ENCODE measurements at places on chromosomes 3 and 15.
A peak's percentile ranks its signal among the peaks of the same experiment; 100 is the strongest.

DNA sequence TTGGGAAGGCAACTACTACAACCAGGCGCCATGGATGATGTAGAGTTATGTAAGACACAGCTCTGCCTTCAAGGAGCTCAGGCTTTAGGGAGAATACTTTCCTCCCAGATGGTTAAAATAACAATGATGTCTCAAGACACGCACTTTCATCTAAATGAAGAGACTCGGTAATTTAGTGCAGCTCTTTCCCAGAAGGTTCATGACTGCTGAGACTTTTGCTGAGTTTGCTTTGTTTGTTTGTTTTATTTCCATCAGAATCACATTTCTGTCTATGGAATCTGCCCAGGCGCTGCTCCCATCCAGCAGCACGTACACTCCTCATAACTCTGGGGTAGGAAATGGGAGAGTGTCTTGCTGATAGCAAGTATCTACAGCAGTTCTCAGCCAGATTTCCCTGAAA, 33.9 kb upstream of the MEX3B start:
- DNase-seq = no peak

- no peak for DNase-seq
These were observed 602 bp upstream of the SLTM start for GRCh38 chr15:58934114-58934447.

- DNase-seq = no peak
These were observed 188.1 kb downstream of the FNDC3B start for GRCh38 chr3:172227340-172228035.

GRCh38 chr3:16437640-16438039, 75.9 kb downstream of the RFTN1 start:
- no peak for DNase-seq

DNA sequence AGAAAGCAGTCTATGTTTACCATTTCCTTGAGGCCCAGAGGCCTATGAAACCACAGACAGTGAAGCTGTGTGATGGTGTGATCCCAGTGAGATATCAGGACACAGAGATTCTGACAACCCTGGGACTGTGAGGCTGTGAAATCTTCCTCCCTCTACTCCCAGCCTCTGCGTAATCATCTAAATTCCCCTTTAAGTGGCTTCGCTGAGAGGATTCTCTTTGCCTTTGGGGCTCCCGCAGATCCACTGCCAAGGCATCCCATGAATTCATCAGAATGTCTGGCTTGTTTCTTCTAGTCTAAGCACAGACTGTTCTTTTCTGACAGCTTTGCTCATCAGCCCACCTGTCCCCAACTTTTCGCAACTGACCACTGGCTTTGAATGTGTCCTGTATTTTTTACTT, 901.2 kb upstream of the NR2F2 start:
- no peak for DNase-seq

DNA sequence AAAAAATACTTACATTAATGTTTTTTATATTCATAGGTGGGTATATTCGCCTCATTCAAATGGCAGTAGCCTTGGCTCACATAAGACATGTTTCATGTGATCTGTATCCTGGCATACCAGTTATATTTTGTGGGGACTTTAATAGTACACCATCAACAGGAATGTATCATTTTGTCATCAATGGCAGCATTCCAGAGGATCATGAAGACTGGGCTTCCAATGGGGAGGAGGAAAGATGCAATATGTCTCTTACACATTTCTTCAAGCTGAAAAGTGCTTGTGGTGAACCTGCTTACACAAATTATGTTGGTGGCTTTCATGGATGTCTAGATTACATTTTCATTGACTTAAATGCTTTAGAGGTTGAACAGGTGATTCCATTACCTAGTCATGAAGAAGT, 3.5 kb downstream of the PDE12 start:
- no peak for DNase-seq

GRCh38 chr15:31215490-31216214, 111.0 kb upstream of the KLF13 start:
- DNase-seq = peak; percentile 80

GRCh38 chr3:184525337-184526087, 36.1 kb upstream of the EPHB3 start:
- DNase-seq = no peak

DNA sequence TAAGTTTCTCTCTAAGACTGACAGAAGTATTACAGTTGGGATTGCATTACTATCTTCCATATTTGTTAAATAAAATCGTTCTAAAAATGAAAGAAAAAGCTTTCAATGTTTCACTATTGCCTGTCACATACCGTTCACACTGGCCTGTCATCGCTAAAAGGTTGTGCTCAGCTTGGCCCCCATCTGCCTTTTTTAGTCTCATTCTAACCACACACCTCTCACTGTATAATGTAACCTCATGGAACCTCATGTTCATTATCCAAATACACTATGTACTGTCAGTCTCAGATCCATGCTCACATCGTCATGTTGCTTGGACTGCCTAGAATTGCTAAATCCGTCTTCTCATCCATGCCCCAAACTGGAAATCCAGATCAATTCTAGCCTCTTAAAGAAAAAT, 637.8 kb upstream of the ROBO1 start:
- DNase-seq = no peak

DNA sequence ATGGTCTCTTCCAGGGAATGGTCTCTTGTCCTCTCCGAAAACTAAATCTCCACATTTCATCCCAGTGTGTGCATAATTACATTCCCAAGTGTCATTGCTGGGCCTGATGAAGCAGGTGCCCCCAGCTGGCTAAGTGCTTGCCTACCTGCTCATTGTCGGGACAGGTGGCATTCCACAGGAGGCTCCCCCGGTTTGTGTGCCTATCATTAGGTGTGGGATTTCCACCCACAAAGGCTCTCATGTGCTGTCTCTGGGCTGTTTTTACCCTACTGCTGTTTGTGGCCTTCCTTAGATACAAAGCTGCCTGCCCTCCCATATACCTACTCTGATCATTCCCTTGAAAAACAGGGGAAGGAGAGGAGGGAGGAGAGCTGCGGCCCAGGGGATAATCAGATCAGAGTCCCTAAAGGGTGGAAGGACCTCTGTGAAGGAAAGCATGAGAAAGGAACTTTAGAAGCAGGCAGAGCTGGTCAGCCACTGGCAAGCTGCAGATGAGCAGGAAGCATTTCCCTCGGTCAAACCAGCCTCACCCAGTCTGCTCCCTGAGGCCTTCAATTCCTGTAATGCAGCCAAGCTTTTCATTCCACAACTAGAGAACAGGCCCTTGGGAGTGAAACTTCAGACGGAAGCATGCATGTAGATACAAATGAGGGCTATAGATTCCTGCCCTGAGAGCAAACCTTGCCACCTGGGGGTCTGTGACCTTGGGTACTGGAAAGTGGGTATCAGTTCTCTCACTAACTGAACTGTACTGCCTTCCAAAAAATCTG, 60.7 kb upstream of the HEG1 start:
- DNase-seq = no peak

DNA sequence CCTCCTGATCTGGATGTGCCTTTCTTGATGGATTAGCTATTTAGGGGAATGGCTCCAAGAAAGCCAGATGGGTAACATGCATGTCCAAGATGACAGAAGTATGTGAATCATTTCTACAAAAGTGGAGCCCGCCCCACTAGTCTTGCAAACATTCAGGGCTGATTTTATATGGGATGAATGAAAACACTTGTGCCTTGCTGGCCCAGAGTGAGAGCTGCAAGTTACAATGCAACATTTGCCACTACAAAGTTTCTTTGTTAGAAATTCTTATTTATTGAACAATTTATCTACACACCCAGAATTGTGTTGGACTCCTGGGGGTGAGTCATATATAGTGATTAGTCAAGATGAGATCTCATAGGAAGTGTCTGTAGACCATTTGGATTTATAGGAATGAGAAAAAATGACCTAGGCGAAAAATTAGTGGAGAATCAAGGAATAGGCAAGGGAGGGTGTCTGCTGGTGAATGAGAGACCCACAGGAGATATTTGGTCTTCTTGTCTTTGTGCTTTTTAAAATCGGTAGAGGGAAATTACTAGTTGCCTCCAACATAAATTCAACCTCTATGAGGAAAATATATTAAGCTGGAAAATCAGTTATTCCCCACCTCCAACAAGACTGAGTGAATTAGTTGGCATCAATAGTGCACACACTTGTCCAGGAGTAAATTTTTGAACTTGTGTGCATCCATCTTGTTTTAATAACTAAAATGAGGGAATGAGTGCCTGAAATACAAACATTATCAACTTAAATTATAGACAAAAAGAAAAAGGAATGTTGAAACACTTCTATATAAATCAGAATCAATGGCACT, 53.5 kb upstream of the DCBLD2 start:
- no peak for DNase-seq

DNA sequence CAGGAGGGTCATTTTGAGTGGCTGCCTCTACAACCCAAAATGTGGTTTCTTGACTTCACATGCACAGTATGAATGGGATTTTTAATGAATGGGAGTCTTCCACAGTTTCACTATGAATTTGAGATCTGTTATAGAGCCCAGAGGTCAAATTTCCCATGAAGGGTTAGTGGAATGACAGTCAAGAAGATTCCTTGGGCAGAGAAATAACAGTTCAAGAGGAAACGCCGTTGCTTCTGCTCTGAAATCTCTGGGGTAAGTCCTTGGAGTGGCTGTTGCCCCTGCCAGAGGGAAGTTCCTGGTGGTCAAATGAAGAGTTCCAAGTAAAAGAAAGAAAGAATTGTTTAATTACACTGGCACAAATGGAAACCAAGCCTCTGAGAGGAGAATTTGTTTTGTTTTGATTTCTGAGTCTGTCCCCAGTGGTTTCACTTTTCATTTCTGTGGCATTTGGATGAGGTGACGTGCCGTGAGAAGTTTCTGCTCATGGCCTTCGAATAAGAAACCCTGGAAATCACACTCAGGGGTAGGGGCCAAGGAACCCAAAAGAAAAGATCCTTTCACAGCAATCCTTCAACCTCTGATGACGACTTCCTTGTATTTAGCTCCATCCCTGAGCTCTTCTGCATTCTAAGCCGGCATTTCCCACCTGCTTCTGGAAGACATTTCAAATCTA, 77.5 kb upstream of the IL12A start:
- no peak for DNase-seq

DNA sequence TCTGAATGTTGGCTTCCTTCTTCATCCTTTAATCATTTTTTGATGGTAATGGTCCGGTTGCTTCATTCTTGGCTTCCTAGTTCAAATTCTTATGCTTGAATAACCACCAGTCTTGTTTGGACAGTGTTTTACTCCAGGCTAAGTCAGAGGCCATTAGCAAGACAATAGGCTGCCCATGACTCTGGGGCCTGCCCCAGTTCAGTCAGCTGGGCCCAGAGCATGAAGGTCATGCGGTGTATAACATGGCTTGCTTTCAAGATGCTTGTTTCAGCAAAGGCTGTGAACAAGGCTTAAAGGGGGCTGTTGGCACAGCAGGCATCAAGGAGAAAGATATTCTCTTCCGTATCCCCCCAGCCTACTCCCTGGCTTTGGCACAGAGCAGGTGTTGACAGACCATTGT, 13.7 kb downstream of the TM4SF18 start:
- no peak for DNase-seq

GRCh38 chr15:99719096-99719541, 14.1 kb downstream of the LYSMD4 start:
- DNase-seq = no peak

GRCh38 chr3:115698851-115699591, 75.7 kb downstream of the GAP43 start:
- no peak for DNase-seq

DNA sequence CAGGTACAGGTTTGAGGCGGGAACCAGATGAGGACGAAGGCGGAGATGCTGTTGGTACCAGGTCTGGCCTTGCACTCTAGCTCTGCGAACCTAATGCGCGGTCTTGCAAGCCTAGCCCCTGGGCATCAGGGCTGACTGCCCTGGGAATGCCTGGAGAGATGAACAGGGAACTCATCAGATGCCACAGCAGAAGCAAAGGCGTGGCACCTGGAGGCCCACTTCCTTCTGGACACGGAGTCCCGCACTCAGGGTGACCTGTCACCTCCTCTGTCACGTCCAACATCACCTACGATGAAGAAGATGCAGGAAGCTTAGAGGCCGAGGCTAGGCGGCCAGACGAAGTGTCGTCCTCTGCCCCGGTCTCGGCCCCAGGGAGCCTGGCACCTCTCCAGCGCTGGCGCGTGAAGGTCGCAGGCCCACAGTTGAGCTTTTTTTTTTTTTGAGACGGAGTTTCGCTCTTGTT, 9.4 kb downstream of the RPLP1 start:
- no peak for DNase-seq

GRCh38 chr15:92161039-92161670, 232.5 kb upstream of the ST8SIA2 start:
- no peak for DNase-seq

Measured in activated CD8-positive, alpha-beta memory T cell treated with anti-CD3 and anti-CD28 coated beads for 1 hour (primary cell).